ENCODE measurements at places on chromosomes 3 and 15.

GRCh38 chr3:181906338-181906737 is 194.6 kb downstream of the SOX2 start:
- DNase-seq: no peak

GRCh38 chr3:63878394-63879060 is 14.9 kb downstream of the ATXN7 start:
- no peak for DNase-seq

DNA sequence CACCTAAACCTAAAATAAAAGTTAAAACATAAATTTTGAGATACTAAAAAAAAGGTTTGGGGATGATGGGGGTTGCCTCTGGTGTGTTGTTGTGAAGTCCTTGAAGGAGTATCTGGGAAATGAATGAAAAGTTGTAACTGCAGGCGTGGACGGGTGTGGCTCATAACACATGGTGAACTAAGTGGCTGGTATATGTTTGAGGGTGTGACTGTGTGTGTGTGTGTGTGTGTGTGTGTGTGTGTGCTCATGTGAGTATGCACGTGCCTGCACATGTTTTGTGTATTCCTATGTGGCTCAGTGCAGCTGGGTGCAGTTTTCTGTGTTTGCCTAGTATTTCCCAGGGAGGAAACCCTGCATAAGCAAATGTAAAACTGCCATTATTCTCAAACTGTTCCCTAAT is 229.9 kb upstream of the TRIM42 start:
- DNase-seq: no peak

- DNase-seq: no peak
Measured at GRCh38 chr15:81227716-81228115, 31.0 kb downstream of the IL16 start.

DNA sequence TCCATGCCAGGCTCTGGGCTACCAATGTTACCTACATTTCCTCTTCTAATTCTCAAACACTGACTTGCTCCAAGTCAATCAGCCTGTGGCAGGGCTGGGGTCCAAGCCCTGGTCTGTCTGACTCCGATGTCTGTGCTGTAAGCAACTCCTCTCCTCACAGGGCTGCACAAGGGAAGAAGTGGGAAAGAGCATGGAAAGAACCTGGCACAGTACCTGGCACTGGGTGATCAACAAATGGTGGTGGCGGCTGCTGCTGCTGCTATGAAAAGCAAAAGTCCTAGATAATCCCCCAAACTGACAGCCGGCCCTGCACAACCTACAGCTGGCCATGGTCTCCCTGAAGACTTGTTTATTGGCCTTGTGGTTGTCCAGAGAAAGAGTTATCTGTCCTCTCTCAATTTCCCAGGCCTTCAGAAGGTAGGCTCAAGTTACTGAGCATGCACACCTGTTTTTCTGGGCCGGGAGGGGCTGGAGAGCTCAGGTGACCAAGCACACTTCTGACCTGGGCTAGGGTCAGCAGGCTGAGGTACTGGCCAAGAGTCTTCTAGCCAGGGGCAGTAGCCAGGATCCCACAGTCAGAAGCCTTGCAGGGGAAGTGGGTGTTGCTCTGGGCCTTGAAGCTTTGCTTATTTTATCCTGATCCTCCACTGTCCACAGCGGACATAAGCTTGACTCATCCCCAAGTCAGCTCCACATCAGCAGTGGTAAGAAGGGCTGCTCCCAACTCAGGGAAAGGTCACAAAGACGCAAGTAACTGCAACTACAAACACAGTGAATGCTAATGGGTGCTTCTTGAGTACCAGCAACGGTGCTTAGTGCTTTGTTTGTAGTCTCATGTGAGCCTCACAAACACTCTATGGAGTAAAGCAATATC is 35.3 kb upstream of the KY start:
- no peak for DNase-seq

GRCh38 chr3:197600796-197601565 is 45.2 kb upstream of the BDH1 start:
- DNase-seq: no peak

GRCh38 chr3:113828600-113828999 is 10.0 kb upstream of the GRAMD1C start:
- no peak for DNase-seq

GRCh38 chr15:43086551-43086950 is 19.3 kb downstream of the UBR1 start:
- no peak for DNase-seq

- no peak for DNase-seq
Measured at GRCh38 chr3:40869013-40869412, 330.3 kb upstream of the CTNNB1 start.

DNA sequence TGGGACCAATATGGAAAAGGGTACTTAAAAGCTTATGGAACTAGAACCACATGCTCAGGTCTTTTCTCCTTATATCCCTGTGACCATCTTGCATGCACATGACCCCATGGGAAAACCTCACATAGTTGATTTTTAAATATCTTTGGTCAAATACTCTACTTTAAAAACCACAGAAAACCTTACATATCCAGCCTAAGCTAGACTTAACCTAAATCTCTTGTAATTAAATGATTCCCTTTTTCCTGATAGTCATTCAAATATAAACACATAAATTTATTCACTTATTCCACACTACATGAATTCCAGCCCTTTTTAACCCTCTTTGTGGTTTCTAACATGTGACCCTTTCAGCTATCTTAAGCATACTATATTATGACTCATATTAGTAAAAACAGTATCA is 46.8 kb downstream of the DNAJC13 start:
- DNase-seq: no peak

DNA sequence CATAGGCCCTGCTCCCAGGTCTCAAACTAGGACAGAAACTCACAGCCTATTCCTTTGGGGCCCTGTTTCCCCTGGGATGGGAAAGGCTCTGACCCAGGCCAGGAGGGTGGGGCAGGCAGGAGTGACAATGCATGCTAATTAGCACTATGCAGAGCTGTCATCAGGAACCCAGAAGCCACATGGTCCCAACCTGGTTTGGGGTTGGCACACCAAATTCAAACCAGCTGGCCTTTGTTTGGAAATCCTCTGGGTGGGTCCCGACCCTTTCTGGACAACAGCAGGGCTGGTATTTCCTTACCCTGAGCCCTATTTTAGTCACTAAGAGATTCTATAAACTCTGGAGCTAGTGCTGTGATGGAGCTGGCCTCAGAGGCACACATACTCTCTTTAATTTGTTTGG is 166.2 kb downstream of the LRTM1 start:
- no peak for DNase-seq

GRCh38 chr15:94293411-94294402 is 62.3 kb downstream of the MCTP2 start:
- no peak for DNase-seq

DNA sequence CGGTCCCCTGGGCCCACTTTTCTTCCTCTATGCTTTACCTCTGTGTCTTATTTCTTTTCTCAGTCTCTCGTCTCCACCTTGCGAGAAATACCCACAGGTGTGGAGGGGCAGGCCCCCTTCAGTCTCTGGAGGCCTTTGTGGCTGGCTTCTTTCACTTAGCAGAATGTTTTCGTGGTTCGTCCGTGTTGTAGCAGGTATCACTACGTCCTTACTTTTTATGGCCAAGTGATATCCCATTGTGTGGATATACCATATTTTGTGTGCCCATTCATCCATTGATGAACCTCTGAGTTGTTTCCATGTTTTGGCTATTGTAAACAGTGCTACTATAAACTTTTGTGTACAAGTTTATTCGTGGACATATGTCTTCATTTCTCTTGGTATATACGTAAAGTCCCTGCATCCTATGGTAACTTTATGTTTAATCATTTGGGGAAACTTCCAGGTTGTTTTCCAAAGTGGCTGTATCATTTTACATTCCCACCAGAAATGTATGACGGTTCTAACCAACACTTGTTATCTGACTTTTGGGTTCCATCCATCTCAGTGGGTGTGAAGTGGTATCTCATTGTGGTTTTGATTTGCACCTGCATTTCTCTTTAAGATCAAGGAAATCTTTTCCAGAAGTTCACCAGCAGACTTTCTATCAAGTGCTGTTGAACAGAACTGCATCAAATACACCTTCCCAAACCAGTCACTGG is 5.6 kb downstream of the PIGZ start:
- no peak for DNase-seq

DNA sequence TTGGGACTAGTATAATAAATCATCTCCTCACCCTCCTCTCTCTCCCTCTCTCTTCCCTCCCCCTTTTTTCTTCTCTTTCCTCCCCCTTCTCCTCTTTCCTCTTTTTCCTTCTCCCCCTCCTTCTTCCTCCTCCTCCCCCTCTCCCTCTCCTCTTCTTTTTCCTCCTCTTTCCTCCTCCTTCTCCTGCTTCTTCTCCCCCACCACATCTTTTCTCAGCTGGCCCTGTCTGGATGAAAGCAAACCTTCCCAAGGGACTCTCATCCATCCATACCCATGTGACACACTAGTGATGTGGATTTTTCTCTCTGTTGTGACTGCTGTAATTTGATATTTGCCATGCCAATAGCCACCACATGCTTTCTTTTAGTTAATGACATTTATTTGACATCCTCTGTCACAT is 127.2 kb downstream of the EBLN2 start:
- DNase-seq: no peak

DNA sequence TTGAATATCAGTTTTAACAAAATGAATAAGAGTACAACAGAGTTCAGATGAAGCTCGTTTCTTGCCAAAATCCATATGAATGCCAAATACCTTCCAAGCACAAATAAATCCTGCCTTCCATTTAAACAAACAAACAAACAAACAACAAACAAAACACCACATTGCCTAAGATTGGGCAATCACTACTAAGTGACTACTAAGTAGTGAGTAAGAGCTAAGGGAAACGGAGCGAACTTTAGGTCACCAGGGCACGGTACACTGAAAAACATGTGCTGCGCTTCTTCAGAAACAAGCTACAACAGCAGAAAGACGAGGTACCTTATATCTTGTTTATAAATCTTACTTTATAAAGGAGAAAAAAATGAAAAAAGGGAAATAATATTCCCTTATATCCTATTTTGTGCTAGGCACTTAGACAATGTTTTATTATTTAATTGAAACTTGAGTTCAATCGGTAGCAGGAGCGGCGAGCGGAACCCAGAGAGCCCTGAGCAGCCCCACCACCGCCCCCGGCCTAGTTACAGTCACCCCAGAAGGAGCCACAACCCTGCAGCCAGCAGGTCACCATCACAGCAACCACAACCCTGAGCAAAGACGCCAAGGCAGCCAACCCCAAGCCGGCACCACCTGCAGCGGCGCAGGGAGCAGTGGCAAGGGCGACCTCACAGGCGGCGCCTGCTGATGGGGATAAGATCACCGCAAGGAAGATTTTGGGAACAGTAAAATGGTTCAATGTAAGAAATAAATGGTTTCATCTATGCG is 216.9 kb downstream of the ZBTB20 start:
- DNase-seq: no peak

DNA sequence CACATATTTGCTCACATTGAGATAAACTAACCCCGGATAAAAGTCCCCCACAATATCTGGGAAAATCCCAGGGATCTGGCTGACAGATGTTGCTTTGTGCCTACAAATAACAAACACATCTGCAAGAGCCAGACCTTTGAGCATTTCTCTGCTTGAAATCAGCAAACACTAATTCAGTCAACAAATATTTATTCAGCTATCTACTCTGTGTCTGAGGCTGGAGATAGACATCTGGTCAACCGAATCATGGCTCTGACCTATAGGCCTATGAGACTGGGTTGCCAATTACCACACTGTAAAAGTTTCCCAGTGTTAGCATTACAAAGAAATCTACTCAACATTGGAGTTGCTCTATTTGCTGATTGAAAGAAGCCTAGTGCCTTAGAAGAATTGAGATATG is 201.1 kb upstream of the CADPS start:
- DNase-seq: no peak

GRCh38 chr15:74776821-74777768 is 4.8 kb upstream of the CSK start:
- no peak for DNase-seq

DNA sequence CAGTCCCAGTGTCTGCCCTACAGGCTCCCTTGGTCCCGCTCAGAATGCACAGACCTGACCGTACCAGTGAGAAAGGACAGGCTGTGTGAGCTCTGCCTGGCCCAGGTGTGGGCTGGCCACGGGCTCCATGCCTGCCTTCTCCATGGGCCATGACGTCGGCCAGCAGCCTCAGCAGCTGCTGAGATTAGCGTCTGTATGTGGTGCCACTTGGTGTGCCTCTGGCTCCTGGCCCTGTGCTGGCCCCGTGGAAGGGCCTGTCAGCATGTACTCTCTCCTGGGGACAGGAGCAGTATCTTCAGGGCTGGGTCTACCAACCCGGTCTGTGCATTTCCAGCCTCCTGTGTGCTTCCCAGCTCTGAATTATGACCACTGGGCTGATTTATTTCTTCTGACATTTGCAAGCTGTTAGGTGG is 25.7 kb downstream of the KLF13 start:
- no peak for DNase-seq

DNA sequence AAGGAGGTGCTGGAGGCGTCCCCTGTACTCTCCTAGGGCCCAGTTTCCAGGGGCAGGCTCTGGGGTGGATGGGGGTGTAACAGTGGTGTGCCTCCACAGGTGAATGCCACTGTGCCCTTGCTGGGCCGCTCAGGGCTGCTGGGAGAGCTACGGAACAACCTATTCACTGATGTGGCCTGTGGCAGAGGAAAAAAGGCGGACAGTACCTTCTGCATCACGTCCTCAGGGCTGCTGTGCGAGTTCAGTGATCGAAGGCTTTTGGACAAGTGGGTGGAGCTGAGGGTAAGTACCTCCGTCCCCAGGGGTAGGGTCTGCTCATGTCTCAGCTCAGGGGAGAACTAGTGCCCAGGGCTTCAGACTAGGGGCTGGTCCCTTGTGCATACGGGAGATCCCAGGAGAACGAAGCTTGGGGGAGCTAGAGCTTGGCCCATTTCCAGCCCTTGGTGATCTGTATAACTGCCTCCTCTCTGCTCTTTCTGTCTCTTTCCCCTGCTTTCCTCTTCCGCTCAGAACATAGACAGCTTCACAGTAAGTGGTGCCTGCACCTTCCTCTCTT is 15.0 kb upstream of the JMJD7 start:
- DNase-seq: no peak

GRCh38 chr3:159882367-159882766 is 106.3 kb upstream of the IL12A start:
- DNase-seq: no peak

GRCh38 chr15:40343512-40343911 is 2.8 kb upstream of the CCDC9B start:
- DNase-seq: no peak

GRCh38 chr15:41940441-41940857 is 31.9 kb downstream of the EHD4 start:
- DNase-seq: no peak

GRCh38 chr15:73374604-73375003 is 5.8 kb upstream of the HCN4 start:
- no peak for DNase-seq

- DNase-seq: peak; percentile 46
Measured at GRCh38 chr3:157913741-157914150, 192.5 kb downstream of the SHOX2 start.

GRCh38 chr3:87173071-87173470 is 54.0 kb upstream of the CHMP2B start:
- no peak for DNase-seq
